NCI-H1436 (cell line): ENCODE measurements at places on chromosomes 4 and X.

- no peak for DNase-seq
Observed at GRCh38 chr4:13977746-13978145, 350.2 kb upstream of the BOD1L1 start.

DNA sequence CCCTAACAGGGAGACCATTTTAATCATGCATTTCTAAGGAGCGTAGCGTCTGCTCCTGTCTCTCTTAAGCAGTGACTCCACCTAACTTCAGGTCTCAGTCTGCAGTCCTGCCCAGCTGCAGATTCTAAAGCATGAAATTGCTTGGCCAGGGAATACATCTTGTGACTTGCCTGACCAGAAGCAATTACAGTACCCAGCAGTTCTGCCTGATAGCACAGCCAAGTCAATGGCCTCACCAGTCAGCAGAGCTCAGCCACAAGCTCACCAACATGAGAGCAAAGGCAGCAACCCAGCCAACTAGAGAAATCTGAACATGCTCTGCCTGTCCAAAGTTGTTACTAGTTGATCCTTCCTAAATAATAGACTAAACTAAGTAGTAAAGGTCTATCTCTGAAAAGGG is 2011.9 kb upstream of the PCDH10 start:
- no peak for DNase-seq

DNA sequence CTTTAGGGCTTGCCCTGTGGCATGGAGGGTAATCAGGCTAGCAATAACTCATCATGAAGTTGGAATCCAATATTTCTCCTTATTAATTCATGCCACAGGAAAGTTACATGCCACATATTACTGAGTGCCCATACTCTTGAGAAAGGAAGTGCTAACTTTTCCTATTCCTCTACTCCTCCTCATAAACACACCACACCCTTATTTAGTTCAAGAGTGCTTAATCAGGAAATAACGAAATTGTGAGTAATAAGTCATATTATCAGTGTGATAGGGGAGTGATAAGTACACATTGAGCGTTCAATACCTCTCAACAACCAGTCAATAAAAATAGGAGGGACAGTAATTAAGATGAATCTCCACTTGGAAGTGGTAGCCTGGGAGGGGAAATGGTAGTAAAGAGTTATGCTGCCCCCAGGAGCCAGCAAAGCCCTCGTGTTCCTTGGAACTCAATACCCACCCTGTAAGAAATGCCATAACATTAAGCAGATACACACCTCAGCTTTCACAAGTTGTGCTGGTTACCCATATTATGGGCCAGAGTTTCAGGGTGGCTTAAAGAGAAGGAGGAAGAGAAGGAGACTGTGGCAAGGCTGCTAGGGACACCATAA is 410.0 kb upstream of the NR3C2 start:
- no peak for DNase-seq

DNA sequence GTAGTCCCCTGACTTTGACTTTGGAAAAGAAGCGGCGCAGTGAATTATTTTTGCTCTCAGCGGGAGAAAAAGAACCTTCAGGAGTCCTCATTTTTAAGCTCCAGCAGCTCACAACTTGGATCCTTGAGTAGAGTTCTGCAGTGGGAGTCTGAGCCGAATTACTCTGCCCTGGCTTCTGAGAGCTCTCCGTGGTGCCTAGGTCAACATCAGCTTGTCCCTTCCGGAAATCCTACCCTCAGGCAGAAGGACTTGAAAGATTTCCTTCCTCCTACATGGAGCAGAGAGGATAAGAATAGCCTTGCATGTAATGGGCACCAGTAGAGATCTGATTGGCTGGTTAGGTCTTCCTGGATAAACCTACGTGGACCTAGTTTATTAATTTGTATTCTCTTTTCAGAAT is 549.7 kb upstream of the TENM3 start:
- DNase-seq, result no peak
